Motor neuron (in vitro differentiated cells): ENCODE measurements at places on chromosomes 2 and 18. TPM values are rescaled to one million over a fixed set of nuclear protein-coding genes. Genes with fewer than 3 reads are reported as not detected.
A peak's percentile ranks its signal among the peaks of the same experiment; 100 is the strongest.

GRCh38 chr2:65608916-65609315 lies 176.5 kb upstream of the SPRED2 start:
- ATAC-seq: no peak

- ATAC-seq: no peak
Measured at GRCh38 chr2:163775304-163775703, 39.5 kb upstream of the FIGN start.

FAM110C gene
- 0.31 TPM in 1 of 2 replicates, not detected in the other for total RNA-seq

- ATAC-seq: no peak
Measured at GRCh38 chr2:173064151-173064805, 11.4 kb upstream of the MAP3K20 start.

DNA sequence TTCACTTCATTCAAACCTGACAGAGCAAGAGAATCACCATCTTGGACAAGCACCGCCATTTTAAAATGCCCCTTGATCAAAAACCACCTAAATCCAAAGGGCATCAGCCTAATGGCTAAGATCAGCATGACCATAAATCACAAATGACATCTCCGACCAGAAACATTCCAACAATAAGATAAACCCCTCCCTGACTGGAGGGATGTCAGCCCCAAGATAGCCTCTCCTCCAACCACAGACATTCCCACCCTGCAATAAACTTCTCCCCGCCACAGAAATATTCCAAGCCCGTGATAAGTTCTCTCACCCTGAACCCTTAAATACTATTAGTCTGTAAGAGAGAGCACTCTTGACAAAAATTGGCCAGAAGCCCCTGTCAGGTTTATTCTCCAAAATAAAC lies 21.6 kb upstream of the LYPD1 start:
- no peak for ATAC-seq

- peak; percentile 78 for ATAC-seq
Measured at GRCh38 chr18:6629635-6630140, 99.8 kb upstream of the ARHGAP28 start.

KIAA2012 gene
- 0.27 and 0.63 TPM in 2 replicates for total RNA-seq

CPS1 gene
- 9.6 and 9.8 TPM in 2 replicates for total RNA-seq

DNA sequence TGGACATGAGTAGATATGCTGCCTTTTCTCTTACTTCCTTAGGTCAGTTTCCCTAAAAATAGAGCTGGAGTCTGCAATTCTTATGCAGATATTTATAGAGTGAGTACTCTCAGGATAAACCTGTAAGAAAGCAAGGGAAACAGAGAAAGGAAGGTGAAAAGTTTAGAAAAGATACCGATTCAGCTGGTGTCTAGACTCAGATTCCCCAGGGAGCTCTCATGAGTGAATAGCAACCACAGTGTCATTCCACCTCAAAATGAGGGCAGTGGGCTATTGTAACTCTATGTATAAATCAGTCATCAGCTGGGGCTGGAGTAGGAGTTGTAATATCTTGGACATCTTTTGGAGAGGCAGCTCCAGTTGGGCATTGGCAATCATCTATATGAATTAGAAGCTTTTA lies 1485.1 kb upstream of the TMEFF2 start:
- ATAC-seq: no peak

GRCh38 chr18:23816021-23816420 lies 126.8 kb downstream of the LAMA3 start:
- ATAC-seq: no peak
